T follicular helper cell (primary cell): ENCODE measurements at places on chromosomes 7 and 10.
A peak's percentile ranks its signal among the peaks of the same experiment; 100 is the strongest.

- peak; percentile 25 for DNase-seq
Observed at GRCh38 chr7:117127585-117128168, 174.4 kb downstream of the ST7 start.

- no peak for DNase-seq
Observed at GRCh38 chr7:29078311-29079260, 67.8 kb downstream of the CPVL start.

DNA sequence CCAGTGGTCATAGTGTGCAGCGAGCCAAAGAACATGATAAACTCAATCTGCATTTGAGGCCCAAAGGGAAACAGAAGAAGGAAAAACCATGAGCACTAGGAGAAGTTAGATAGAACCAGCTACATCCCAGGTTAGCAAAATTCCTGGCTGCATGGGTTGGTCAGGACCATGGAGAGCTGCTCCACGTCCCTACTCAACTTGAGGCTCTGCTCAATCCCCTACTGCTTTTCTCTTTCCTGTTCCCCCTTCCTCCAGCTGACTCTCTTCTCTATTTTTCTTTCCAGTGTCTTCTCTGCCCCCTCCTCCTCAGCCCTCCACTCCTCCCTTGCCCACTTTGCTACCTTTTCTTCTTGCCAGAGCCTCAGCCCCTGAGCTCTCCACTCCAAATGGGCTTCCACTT, 21.9 kb upstream of the VSIR start:
- no peak for DNase-seq

- DNase-seq = no peak
Observed at GRCh38 chr7:54544149-54544526, 2.0 kb downstream of the VSTM2A start.

DNA sequence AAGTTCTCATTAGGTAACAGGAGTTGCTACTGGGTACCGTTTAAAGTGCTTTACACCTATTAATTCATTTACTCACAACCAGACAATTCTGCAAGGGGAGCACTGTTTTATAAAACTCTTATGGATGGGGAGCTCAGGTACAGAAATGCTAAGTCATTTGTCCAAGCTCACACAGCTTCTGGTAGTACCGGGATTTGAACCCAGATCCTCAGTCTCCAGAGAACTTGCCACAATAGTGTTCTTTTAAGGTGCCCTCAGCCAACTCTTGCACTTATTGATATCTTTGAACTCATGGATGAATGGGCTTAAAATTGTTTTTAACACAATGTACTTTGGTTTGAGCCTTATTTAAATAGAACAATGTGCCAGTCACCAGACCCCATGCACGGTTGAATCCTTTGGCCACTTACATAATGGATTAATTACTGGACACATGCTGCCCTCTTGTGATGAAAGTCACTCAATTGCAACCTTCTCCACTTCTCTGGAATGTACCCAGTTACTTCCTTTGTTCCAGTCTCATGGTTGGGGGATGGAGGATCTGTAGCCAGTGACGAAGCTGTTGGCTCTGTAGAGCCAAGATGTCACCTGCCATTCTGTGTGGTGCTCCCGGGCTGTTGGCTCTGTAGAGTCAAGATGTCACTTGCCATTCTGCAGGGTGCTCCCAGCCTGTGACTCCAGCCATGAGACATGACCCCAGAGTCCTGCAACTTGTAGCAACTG, 65.6 kb downstream of the NOD1 start:
- no peak for DNase-seq
